Uterus (tissue), 4 donors: ENCODE measurements at places on chromosomes 1 and 21. TPM values are rescaled to one million over a fixed set of nuclear protein-coding genes. Genes with fewer than 3 reads are reported as not detected.

DNAJC6 gene
- total RNA-seq = 11.3 TPM

SETD4 gene
- 25.3 TPM for total RNA-seq

G0S2 gene
- not detected for total RNA-seq

OR2T11 gene
- not detected for total RNA-seq

SIM2 gene
- 0.59 TPM for total RNA-seq

GBP7 gene
- not detected for total RNA-seq

SELL gene
- 0.29 TPM for total RNA-seq

OR2L5 gene
- total RNA-seq = not detected

SPATA17 gene
- 2.4 TPM for total RNA-seq

ARMH1 gene
- 5.2 TPM for total RNA-seq

DNA sequence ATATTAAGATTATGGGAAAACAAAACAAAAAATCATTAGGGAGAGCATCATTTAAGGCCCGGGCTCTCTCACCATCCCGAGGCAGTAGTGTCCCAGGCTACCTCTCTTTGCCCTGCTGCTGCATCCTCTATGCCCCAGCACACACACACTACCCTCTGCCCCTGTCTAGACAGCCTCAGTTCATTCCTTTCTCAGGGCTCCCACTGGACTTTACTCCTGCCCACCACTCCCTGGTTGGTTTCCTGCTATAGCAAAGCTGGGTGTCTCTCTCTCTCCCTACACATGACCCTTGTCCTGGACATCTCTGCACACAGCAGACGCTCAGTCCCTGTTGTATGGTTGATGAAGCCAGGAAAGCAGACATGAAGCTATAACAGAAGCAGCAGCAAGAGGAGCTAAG is 30.7 kb downstream of the GNG12 start:
- DNase-seq = no peak

GRCh38 chr1:207155028-207155427 is 51.0 kb downstream of the C4BPA start:
- no peak for DNase-seq

- no peak for DNase-seq
These were observed 3.7 kb downstream of the LENEP start for GRCh38 chr1:154996966-154997701.

DNA sequence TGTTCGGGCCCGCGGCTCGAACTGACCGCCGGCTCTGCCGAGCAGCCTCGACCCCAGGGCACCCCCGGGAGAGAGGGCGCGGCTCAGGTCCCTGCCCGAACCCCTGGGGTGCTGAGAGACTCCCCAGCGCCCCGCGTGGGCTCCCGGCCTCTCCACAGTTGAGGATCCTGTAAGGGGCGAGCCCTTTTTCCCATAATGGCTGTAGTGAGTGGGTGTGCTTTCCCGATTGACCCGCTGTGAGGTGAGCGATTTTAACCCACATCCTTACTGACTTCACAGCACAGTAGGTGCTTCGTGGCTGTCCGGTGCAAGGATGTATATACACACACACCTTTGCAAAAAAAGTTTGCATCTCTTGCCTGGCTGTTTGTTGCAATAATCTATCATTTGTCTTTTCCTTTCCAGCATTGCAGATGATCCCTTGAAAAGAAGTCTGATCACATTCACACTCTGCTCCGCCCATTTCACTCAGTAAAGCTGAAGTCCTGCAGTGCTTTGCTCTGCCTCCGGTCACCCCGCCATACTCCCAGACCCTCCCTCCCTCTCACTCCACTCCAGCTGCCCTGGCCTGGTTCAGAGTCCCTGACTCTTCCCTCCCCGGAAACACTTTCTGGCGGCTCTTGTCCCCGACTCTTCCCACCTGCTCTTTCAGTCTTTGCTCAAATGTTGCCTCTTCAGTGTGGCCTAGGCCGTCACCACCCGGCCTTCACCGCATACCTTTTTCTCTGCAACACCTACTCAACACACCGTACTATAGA is 955 bp upstream of the UBE2G2 start:
- DNase-seq = no peak

- no peak for DNase-seq
These were observed 560.1 kb downstream of the OMA1 start for GRCh38 chr1:57986432-57986831.

DNA sequence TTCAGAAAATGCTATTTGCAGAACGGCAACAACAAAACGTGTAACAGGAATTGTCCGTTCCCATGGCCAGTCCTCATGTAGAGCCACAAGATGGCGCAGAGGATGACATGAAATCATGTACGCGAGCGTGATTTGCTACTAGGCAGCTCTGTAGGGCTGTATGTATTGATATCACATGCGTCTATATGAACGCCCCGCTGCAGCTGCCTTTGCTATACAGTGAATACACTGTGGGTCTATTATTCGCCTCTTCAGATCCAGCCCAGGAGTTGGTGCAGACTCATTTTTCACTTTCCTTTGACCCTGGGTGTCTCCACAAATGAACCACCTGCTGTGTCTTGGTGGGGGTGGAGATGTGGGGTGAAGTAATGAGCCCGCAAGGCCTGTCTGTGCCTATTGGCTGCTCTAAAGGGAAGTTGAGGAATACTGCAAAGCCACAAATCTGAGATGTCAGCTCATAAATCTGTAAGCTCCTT is 361.5 kb downstream of the KIF26B start:
- DNase-seq = no peak

GRCh38 chr1:161486806-161487741 is 18.2 kb upstream of the FCGR2A start:
- DNase-seq = peak; percentile 39

DNA sequence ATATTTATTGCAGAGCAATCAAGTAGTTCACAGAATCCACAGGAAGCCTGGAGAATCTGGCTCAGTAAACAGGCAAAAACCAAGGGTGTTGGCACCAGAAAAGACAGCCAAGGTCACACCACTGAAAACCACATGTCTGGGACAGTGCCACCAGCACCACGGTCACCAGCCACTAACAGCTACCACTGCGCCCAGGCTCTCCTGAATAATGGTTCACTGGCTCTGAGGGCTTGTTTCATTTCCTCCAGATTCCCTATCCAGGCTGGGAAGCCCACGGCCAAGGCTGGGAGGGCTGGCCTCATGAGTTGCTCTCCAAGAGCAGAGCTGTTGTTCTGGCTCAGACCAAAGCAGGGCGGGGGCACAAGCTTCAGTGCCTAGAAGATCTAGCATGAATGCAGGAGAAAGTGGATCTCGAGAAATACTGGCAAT is 54.5 kb upstream of the PTGFRN start:
- DNase-seq = peak; percentile 37

- DNase-seq = no peak
These were observed 155.9 kb downstream of the ASTN1 start for GRCh38 chr1:177008653-177009052.

- no peak for DNase-seq
These were observed 2587.5 kb upstream of the TPTE start for GRCh38 chr21:7933923-7934322.

- DNase-seq = no peak
These were observed 6.9 kb upstream of the KAZN start for GRCh38 chr1:14591600-14591999.

- no peak for DNase-seq
These were observed 357.9 kb upstream of the DUSP10 start for GRCh38 chr1:222099746-222100145.

DNA sequence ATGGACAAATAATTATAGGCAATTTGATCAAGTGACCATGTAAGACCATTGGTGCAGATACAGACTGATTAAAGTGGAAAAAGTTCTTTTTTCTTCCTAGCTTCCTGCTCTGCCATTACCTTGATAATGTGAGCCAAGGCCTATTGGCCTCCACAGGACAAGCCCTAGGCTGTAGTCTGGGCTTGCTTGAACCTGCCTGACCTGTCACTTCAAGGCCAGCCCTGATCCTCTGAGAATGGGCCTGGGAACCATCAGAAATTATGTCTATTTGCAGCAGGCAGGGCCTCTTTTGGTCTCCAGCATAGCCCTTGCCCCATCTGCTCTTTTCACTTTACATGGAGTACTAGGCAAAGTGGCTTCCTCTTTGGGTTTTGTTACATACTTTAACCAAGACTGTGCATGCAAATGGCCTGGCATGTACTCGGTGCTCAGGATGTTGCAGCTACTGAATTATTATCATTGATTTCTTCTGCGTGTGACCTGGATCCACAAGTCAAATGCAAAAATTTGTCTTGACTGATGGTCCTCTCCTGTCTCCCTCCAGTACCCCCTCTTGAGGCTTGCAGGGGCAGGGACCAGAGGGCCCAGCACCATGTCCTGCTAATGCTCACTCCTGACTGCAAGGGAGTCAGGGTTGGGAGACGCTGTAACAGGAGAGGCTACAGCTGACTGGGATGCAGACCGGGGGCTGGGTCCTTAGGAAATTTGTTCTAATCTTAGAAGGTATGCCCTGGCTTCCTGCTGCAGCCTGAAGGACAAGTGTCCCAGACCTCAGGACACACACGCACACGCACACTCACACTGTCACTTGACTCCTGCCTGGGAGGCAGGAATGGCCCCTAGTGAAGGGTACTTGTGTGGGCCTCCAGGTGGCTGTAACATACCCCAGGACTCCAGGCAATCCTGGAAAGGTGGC is 39.4 kb downstream of the RCSD1 start:
- no peak for DNase-seq

GRCh38 chr1:205652984-205653383 is 21.2 kb upstream of the ELK4 start:
- no peak for DNase-seq

DNA sequence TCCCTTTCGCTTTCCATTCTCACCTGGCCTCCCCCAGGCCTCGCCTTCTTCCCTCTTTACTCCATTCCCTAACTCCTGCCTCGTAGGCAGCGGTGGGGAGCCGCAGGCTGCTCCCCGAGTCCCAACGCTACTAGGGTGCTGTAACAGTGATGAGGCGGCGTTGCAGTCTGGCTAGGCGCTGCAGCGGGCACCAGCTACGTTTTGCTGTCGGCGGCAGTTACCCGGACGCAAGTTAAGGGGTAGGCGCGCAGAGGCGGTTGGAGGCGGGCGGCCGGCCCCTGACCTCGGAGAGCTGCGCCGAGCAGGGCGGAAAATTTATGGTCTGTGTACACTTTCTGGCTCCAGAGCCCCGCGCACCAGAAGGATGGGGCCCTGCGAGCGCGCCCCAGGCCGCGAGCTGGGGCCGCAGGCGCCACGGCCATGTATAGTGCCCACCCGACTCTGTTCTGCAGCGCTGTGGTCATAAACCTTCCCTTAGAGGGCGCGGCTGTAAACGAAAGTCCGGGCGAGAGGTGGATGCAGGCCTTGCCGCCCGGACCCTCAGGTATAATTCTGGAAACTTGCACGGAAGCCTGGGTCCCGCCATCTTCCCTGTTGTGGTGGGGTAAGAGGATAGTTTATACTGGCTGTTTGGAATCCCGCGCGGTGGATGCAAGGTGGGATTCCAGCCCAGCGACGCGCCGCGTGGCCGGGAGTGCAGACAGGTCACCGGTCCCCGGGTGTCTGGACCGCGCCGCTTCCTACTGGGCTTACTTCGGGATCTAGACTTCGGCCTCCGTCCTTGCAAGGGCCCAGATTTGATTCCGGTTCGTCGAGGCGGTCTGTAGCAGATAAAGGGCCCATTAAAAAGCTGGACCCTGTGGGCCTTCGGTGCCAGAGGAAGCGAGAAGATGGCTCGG is 15.0 kb downstream of the HLX start:
- DNase-seq = no peak

- DNase-seq = no peak
These were observed 31.1 kb downstream of the TMCO4 start for GRCh38 chr1:19768353-19769210.

- peak; percentile 55 for DNase-seq
These were observed 3.3 kb upstream of the FCRL6 start for GRCh38 chr1:159798893-159799292.

- DNase-seq = no peak
These were observed 331.5 kb upstream of the AJAP1 start for GRCh38 chr1:4322881-4323280.
